Activated CD4-positive, alpha-beta memory T cell treated with anti-CD3 and anti-CD28 coated beads, Interleukin-2, amount 10 ng/mL, durations not matched to agents 7 days and 5 days (primary cell): ENCODE measurements at places on chromosomes 5 and 9.
A peak's percentile ranks its signal among the peaks of the same experiment; 100 is the strongest.

GRCh38 chr9:78663369-78663768 is 366.4 kb downstream of the PSAT1 start:
- DNase-seq: no peak

GRCh38 chr5:139924294-139925215 is 118.5 kb downstream of the NRG2 start:
- no peak for DNase-seq

DNA sequence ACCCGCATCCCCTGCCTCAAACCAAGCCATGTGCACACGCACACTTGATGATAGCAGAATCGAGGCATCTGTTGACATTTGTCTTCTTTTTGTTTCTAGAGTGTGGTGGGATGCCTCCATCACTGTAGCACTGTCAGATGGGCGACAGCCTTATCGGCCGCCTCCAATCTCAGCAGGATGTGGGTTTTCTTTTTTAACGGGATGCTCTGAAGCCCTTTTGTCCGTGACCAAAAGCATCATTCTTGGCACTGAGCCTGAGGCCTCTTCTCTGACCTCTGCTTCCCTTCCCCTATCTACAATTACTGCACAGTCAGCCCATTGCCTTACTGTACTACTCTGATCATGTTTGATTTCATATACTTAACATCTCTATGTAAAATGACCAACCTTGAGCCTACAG is 78.3 kb downstream of the LMNB1 start:
- DNase-seq: peak; percentile 27

DNA sequence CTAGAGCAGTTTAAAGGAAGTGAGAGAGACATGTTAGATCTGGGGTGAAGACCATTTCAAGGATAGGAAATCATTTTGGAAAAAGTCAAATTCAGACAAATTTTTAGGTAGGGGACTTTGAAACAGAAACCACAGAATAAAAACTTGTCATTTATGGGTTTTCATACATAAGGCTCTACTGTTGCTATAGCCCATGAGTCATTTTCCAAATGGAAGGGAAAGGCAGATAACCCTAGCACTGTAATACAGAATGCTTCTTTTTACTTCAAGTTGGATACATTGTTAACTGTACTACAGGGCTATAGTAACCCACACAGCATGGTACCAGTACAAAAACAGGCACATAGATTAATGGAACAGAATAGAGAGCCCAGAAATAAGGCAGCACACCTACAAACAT is 455.4 kb downstream of the EBF1 start:
- DNase-seq: no peak

DNA sequence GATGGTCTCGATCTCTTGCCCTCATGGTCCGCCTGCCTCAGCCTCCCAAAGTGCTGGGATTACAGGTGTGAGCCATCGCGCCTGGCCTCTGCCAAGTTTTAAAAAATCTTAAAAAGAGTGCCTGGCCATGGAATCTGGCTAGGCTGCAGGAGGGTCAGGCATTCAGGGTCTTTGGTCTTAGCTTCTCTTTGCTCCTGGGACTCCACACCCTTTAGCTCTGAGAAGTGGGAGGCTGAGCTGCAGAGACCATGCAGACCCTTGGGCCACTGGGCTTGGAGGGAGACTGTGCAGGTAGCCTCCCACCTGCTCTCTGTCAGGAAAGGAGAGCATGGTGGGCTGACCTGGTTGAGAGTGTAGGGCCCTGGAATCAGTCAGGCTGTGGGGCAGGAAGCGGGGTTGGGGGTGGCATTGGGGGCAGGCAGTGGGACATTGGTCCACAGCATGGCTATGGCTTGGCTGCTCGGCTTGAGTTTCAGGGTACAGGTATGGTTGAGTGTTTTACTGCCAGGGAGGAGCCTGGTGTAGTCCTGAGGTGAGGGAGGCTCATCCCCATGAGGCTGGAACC is 20.8 kb downstream of the PHF2 start:
- no peak for DNase-seq

DNA sequence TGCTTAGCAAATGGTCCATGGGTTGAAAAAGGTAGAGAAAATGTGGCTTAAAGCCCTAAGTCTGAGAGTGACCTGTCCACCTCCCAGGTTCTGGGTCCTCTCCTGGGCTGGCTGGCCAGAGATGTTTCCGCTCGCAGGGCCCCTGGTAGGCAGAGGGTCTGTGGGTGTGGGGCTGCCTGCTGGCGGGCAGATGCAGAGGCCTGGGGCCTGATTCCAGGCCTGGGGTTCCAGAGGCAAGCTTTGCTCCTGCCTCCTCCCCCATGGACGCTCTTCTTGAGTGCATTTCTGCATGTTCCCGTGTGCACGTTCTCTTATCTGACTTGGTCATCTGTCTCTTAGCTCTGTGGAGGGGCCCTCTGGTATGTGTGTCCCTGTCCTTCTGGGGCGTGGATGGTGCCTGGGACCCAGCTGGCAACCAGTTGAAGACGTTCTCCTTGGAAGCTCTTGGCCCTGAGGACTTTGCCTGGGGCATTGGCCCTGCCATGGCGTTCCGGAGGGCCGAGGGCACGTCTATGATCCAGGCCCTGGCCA is 3.8 kb downstream of the MIGA2 start:
- no peak for DNase-seq

GRCh38 chr5:171498166-171498565 is 78.7 kb downstream of the FGF18 start:
- no peak for DNase-seq

GRCh38 chr9:125646621-125647100 is 60.3 kb downstream of the MAPKAP1 start:
- DNase-seq: no peak

- no peak for DNase-seq
Observed at GRCh38 chr5:88979244-88979643, 96.3 kb upstream of the MEF2C start.

DNA sequence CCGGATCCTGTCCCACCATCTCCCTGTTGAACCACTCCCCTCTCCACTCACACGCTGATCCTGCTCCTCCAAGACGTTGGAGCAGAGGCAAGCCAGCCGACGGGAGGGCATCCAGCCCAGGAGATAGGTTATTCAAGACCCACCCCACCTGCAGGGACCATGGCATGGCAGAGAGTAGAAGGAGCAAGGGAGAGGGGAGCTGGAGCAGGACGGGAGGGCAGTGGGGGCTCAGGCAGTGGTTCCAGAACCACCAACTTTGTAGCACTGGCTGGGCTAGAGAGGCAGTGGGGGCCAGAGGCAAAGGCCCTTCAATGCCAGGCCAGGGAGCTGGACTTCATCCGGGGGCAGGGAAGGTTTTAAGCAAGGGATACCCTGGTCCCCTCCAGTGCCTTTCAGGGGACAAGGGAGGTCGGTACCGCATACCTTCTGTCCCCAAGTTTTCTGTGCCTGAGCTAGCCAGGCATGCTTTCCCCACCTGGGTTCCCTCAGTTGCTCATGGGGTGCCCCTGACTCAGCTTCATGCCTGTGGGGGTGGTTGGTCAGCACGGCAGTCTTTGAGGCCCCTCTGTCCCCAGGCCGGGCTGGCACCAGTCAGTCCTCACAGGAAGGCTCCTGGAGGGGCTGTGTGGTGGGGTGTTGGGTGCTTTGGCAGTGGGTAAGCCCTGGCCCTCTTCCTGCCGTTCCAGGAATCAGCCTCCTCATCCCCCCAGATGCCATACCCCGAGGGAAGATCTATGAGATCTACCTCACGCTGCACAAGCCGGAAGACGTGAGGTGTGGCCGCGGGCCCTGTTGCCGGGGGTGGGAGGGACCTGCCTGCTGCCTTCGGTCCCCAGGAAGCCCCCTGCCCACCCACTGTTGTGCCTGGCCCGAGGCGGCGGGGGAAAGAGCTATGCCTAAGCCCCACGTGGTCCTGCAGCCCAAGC is 22.4 kb downstream of the HK3 start:
- no peak for DNase-seq

DNA sequence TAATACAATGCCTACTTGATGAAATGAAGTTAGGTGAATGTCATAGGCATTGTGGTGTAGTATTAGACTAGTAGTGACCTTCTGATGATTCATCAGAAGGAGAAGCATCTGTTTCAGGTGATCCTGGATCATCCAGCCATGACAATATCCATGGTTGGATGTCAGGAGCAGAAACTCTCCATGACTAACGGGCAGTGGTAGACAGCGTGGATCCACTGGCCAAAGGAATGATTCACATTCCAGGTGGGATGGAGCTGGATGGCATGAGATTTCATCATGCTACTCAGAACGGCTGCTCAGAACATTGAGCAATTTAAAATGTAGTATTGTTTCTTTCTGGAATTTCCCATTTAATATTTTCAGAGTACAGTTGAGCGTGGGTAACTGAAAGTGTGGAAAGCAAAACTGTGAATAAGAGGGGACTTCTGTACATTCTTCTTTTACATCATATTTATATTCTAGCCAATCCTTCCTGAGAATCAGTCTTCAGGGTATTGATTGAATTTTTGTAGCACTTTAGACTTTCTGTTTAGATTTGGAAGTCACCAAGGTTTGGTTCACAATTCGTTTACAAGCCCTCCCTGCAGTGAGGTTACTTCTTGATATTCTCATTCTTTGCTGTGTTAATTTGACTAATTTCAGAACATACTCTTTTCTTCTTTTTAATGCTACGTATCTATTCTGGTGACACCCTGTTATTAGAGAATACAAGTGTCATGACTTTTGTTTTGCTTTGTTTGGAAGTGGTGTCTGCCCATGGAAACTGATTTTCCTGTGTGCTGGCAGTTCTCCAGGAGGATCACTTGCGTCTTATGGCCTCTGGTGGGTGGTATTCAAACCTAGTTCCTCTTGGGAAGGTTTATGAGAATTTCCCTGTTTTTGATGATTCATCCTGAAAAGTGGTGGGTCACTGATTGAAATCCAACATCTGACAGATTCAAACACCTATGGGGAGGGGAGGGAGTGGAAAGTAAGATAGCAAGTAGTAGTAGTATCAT is 12.2 kb upstream of the CLINT1 start:
- DNase-seq: no peak

GRCh38 chr9:92276331-92277032 is 17.0 kb downstream of the IARS1 start:
- peak; percentile 38 for DNase-seq

GRCh38 chr9:99896119-99896518 is 10.3 kb upstream of the STX17 start:
- DNase-seq: no peak

DNA sequence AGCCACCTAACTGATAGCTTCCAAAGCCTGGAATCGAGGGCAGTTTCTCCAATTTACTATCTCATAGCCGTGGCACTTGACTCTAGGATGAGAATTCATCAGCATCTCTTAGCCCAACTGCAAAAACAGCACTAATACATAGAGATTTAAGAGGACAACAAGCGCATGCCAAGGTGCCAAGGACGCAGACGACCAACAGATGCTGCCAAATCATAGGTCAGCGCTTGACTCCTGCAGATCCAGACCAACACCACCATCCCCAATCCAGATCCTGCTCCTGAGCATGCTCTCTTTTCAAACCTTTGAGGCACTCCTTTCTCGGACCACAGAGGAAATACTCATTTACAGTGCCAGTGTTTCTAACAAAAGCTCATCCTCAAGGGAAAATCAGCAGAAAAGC is 24.6 kb downstream of the NRG2 start:
- no peak for DNase-seq

- no peak for DNase-seq
Observed at GRCh38 chr9:6716766-6717165, 41.0 kb upstream of the KDM4C start.

DNA sequence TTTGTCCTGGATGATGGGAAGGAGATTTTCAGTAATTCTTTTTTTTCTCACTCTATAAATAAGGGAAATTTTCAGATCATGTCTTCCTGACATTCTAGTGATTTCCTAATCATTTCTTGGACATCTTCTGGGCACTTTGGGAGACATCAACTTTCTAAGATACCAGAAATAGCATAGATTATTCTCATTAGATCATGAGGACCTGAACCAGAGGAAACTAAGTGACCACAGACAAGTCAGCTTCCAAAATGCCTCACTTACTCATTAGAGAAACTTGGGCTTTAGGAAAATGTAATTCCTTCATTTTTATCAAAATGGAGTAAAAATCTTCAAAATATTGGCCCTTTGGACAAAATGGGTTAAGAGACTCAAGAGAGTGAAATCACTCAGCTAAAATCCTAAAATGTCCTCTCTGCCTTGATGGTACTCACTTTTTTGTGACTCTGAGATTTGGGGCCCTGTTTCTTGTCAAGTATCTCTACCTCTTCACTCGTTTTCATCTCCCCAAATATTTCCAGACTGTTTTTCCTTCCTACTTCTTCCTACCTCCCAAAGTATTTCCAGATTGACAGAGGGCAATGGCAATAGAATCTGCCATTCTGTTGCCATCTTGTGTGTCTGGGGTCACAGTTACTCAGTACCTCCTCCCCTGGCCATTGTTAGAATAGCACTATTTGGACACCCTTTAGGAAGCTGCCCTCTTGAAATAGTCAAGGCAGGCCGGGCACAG is 194.5 kb downstream of the NR3C1 start:
- DNase-seq: no peak

GRCh38 chr5:124162767-124163532 is 583.5 kb downstream of the ZNF608 start:
- DNase-seq: no peak
